ENCODE measurements at places on chromosomes 16 and 17.

DNA sequence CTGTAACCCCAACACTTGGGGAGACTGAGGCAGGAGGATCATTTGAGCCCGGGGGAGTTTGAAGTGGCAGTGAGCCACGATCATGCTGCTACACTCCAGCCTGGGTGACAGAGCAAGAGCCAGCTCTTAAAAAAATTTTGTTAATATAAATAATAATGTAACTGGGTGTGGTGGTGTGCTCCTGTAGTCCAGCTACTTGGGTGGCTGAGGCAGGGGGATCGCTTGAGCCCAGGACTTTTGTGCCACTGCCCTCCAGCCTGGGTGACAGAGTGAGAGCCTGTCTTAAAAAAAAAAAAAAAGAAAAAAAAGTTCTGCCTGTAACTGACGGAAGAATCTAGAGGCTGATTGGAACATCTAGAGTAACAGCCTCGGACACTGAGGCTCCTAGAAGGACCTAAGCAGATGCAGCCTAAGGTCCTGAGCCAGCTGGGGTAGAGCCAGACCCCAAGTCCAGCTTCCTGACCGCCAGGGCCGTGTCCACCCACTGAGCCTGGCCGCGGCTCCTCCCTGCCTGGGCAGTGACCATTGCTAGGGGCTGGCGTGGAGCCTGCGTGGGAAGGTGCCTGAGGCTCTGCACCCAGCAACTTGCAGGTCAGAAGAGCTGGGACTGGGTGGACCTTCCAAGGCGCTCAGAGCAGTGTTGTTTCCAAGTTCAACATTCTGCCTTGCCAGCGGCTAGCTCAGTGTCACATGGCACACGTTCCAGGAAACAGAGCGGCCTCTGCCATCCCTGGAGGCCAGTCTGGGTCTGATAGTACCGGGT is 209.4 kb upstream of the CIBAR2 start:
- no peak for DNase-seq

GRCh38 chr17:46171939-46172338 is 21.3 kb downstream of the KANSL1 start:
- no peak for DNase-seq

DNA sequence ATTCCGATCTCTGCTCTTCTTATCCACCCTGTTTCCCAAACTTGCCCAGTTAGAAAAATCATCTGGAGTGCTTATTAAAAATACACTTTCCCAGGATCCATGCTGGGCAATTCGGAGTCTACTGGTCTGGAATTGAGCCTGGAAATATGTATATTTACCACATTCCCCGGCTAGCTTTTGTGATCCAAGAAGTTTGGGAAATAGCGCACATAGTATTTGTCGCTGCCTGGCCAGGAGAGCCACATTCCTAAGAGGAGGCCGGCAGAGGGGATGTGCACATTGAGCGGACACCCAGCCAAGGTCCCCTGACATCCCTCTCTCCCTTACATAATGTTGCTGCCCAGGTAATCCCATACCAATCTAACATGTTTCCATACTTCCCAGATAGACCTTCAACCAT is 62.1 kb upstream of the TMEM97 start:
- DNase-seq = no peak

DNA sequence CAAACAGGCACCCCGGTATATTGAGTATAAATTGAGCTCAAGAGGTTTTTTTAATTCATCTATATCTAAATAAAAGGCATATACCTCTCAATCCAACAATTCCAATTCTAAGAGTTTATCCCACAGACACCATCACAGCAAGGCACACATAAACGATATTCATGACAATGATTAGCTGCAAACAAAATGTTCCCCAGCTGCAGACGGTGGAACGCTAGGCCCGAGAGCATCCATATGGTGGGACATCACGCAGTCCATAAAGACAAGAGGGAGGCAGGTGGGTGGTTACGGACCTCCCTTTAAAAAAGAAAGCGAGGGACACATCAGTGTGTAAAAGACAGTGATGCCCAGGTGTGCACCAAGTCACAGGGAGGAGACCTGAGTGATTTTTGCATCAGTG is 28.1 kb downstream of the MEAK7 start:
- no peak for DNase-seq

DNA sequence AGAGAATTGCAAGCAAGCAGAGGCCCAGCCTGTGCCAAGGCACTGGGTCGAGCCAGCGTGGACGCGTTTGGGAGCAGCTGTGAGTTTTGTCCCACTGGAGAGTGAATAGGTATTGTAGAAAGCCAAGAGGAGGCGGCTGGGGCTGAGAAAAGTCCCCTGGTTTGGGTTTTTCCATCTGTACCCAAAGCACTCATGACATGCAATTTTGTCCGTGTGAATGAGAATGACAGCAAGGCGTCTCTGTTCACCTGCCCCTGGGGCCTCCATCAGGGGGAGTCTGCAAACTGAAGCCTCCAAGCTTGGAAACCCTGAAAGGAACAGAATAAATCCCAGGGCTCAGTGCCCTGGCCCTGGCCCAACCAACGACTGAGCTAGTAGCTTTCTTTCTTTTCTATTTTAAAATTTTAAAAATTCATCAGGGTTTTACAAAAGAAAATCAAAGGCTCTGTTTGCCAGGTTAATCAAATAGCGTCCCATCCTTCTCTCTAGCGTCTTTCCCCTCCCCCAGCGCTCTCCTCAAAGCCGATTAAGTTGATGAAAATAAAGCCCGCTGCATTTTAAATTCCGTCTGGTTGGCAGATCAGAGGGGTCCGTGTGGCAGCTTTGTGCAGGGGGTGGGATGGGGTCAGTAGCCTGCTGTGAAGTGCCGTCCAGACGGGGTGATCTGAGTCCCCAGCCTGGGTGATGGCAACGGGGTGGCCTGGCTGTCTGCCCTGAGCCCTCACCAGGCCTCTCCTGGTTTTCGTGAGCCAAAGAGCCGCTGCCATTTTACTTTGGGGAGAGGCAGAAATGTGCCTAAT is 171.0 kb downstream of the KATNIP start:
- no peak for DNase-seq

- DNase-seq = no peak
These were observed 22.4 kb upstream of the SEC14L1 start for GRCh38 chr17:77118251-77118928.

DNA sequence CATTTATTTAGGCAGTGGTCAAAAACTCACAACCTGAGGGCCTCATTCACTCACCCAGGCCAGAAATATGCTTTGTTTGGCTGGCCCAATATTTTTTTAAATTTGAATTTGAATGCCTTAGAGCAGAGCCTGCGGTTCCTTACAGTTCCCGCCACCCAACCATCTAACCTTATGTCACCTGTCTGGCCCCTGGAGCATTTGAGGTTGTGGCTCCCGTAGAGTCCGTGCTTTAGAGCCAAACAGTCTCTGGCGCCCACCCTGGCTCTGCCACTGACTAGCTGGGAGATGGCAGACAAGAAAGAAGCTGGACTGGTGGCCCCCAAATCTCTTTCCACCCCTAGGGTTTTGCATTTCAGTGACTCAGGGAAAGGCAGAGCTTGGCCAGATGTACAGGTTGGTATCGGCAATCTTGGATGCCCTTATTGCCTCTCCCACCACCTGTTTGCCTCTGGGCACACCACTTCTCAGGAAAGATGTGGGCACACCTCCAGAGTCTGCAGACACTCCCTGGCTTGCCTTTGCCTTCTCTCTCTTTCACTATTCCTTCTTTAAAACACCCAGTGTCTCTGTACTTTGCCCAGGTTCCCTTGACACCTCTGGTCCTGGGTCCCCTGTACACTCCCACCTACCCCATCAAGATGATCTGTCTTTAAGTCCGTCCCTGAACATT is 1.9 kb upstream of the MAP3K14 start:
- DNase-seq = no peak

DNA sequence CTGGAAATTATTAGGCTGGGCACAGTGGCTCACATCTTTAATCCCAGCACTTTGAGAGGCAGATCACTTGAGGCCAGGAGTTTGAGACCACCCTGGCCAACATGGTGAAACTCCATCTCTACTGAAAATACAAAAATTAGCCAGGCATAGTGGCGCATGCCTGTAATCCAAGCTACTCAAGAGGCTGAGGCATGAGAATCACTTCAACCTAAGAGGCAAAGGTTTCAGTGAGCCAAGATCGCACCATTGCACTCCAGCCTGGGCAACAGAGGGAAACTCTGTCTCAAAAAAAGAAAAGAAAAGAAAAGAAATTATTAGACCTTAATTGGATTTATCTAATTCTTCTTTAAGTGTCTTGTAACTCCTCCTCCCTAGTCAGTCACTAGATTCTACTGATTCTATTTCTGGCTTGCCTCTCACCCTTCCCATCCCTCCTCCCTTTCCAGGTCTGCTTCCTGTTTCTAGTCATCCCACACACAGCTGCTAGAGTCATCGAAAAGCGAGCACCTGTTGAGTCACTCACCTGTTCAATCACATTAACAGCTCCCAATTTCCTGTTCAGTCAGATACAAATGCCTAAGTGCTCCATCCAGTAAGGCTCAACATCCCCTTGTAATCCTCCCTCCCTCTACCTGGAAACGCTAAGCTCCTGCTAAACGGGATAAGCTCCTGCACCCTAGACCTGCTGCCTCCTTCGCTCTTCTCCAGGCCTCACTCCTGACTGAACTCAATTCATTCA is 34.6 kb downstream of the ERN1 start:
- DNase-seq = no peak

DNA sequence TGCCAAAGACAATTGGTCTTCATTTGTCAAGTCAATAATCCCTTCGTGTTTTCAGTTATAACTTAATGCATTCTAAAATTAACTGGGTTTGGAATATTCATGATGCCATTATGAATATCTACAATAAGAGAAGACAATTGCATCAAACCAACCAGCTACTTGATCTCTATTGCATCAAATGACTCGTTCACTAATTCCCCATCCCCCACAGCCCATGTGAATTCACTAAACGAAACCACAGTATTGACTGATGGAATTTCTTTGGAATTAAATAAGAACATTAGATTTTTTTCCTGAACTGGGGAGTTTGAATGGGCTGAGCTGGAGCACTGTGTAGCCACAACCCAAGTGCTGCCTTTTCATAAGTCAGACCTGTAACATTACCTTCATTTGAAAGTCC is 65.3 kb downstream of the HS3ST3B1 start:
- DNase-seq = no peak

DNA sequence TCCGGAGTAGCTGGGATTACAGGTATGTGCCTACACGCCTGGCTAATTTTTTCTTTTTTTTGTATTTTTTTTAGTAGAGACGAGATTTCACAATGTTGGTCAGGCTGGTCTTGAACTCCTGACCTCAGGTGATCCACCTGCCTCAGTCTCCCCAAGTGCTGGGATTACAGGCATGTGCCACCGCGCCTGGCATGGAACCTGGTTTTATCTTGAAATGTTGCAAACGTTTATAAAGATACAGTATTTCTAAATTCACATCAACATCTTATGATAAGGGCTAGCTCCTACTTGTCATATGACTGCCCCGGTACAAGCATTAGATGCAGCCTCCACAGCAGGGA is 1.5 kb upstream of the IST1 start:
- DNase-seq = no peak

DNA sequence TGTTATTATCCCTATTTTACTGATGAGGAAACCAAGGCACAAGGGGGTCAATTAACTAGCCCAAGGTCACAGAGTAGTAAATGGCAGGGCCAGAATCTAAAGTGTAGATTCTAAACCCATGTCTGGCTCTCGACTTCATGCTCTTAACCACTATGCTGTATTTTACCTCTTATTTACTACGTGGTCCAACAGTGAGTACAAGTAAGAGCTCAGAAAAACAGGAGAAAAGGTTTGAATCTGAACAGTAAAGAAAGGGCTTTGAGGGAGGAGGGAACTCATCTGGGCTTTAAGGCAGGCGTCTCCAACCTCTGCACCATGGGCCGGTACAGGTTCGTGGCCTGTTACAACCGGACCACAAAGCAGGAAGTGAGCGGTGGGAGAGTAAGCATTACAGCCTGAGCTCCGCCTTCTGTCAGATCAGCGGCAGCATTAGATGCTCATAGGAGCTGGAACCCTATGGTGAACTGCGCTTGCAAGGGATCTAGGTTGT is 62.9 kb downstream of the SMURF2 start:
- no peak for DNase-seq

DNA sequence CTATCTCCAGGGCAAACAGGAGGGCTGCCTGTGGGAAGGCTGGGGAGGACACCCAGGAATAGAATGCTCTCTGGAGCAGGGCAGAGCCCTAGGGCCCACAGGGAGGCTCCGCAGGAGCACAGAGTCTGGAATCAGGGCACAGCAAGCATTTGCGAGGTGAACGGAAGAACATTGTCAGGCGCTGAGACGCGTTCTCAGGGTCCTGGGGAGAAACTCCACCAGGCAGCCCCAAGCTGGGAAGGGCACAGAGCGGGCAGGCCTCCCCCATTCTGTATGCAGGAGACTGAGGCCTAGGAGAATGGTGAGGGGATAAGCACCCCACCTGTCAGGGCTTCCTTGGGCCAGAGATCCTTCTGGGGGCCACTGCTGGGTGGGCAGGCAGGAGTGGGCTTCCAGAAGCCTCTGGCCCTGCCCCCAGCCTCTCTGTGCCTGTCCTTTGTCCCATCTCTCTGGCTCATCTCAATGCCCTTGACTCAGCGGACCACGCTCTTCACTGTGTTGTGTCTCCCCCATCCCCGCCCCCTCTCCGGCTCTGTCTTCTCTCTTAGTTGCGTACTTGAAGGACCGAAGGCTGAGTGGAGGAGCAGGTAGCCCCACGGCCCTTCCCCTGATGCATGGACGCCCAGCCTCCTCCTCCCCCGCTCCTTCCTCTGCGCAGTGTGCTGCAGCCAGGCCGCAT is 5.1 kb upstream of the SETD6 start:
- DNase-seq = no peak

- no peak for DNase-seq
These were observed 8.4 kb downstream of the MYO1C start for GRCh38 chr17:1484060-1484535.

GRCh38 chr16:11788914-11789313 is 8.1 kb downstream of the ZC3H7A start:
- no peak for DNase-seq

DNA sequence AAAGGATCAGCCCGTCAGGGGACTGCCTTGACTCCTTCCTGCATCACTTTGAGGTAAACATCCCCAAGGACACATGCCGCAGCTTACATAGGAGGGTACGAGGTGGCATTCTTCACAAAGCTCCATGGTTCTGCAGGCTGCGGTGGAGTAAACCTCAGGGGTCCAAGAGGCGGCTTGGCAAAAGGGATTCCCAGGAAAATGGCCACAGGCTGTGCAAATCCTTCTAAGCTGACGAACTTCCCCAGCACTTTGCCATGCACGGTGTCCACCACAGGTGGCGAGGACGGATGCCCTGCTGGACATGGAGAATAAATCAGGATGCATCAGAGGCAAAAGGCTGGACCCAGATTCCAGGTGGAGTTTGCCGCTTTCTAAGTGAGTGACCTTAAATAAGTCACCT is 4.2 kb downstream of the CES1 start:
- DNase-seq = no peak

GRCh38 chr17:73420897-73421296 is 109.1 kb upstream of the CDC42EP4 start:
- DNase-seq = no peak

Data from T-helper 2 cell (primary cell).